ENCODE measurements at places on chromosomes 2 and 18.

DNA sequence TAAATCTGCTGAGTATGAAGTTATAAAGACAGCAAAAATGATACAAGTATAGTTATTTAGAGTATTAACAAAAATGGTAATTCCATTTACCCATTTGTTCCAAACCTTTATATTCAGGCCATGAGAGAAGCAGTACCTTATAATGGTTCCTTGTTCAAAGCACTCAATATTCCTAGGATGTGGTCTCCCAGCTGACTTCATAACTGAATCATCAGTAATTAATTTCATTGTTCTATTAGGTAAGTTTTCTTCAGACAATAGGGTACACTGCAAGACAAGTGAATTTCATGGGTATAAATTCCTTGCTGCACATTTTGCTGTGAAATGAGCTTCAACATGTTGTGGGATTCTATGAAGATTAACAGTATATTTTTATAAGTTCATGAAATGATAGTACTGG is 550.8 kb upstream of the ZEB2 start:
- no peak for DNase-seq

GRCh38 chr18:31199190-31199769 is 36.6 kb upstream of the DSC1 start:
- DNase-seq, result peak; percentile 47

GRCh38 chr2:12978066-12978835 is 261.5 kb downstream of the TRIB2 start:
- peak; percentile 6 for DNase-seq

GRCh38 chr18:47253101-47253654 is 1.7 kb upstream of the SKOR2 start:
- no peak for DNase-seq

DNA sequence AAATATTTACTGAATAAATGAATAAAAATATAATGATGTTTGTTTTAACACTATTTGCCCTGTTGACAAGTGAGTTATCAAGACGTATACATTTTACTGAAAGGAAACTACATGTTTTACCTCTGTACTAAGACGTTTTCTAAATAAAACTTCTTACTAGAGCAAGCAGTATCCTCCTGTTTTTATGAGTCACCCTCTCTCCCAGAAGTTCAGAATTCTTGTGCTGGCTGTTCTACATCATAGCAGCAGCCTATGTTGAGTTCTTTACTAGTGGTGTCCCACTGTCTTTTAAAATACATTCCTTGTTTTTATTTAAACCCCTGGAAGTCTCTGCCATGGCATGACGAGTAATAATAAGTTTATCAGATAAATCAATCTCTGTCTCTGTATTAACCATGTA is 297.4 kb downstream of the CALCRL start:
- no peak for DNase-seq

DNA sequence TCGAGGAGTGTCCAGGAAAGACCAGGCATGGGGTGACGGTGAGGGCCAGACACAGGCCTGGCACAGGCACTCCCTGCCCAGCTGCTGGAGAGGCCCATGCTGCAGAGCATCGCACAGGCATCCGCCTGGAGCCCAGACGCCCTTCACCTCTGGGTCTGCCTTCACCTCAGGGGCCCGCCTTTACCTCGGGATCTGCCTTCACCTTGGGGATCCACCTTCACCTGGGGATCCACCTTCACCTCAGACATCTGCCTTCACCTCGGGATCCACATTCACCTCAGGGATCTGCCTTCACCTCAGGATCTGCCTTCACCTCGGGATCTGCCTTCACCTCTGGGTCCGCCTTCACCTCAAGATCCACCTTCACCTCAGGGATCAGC is 7.7 kb downstream of the KIF1A start:
- DNase-seq, result no peak

Data from hematopoietic multipotent progenitor cell treated with erythropoietin and hydrocortisone succinate and interleukin-3 and kit ligand, for 6 days (in vitro differentiated cells).